Lung (tissue), 17 donors: ENCODE measurements at places on chromosomes 16 and 17. TPM values are rescaled to one million over a fixed set of nuclear protein-coding genes. Genes with fewer than 3 reads are reported as not detected.

PRAC1 gene
- total RNA-seq, result not detected

- no peak for DNase-seq
Observed at GRCh38 chr17:27567563-27567859, 63.5 kb upstream of the LGALS9 start.

- no peak for DNase-seq
Observed at GRCh38 chr16:64364016-64364415, 757.8 kb downstream of the CDH11 start.

PFAS gene
- total RNA-seq, result 20.1 TPM

SHISA6 gene
- total RNA-seq, result 0.12 TPM

DNA sequence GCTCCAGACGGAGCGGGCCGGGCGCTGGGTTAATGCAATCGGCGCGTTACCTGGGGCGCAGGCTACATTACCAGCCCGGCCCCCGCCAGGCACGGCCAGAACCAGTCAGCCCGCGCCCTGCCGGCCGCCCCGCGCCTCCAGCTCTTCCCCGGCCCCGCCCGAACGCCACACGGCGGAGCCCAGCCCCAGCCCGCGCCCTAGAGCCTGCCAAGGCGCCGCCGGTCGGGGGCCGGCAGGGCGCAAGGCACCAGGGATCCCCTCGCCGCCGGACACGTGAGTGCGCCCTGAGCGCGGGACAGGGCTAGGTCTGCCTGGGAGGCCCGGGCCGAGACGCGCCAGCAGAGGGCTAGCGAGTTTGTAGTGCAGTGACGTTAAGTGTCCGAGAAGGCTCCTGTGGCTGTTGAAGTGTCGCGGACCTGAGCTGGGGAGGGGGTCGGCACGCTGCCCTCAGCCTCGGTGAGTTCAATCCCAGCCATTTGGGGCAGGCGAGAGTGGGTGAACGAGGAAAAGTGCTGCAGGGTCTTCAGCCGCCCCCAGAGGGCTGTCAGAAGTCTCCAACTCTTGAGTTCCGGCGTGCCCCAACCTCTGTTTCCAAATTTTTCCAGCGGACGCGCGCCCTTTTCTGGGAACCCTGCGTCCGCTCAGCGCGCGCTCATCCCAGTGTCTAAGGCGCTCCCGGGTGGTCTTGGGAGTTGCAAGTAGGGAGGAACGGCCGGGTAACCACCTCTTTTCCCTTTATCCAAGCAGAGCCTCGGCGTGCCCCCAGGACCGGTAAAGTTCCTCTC is at the start of gene SLC6A2:
Gene SLC6A2 (plus strand): TSS at position 92 of the 785 bp plus-strand sequence. CDS start 707 bp downstream, outside the sequence.
- peak; percentile 30 for DNase-seq

DRC3 gene
- 19.7 TPM for total RNA-seq

GRCh38 chr16:83215406-83216001 is 588.7 kb downstream of the CDH13 start:
- DNase-seq, result peak; percentile 6

GRCh38 chr17:40499551-40500189 is 1.8 kb downstream of the TNS4 start:
- DNase-seq, result peak; percentile 68

DNA sequence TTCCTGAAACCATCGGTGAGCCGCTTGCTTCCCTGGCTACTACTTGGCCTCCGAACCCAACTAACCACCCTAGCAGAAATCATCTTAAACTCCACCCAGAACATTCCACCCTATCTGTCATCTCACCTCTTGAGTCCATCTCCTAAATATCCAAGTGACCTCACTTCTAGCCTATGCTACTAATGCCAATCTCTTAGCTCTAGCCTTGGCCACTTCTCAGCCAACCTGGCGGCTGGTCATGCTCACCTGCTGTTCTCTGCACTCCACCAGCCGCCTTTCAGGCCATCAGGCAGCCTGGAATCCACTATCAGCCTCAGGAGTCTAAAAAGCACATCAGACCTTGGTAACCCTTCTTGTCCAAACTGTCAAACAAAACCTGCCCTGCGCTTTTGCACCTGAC is 11.9 kb upstream of the CYTH1 start:
- DNase-seq, result no peak

GRCh38 chr17:82685291-82685690 is 13.2 kb downstream of the RAB40B start:
- DNase-seq, result no peak

GRCh38 chr16:53599548-53599947 is 96.5 kb upstream of the AKTIP start:
- no peak for DNase-seq

GRB2 gene
- total RNA-seq, result 77.1 TPM

DNA sequence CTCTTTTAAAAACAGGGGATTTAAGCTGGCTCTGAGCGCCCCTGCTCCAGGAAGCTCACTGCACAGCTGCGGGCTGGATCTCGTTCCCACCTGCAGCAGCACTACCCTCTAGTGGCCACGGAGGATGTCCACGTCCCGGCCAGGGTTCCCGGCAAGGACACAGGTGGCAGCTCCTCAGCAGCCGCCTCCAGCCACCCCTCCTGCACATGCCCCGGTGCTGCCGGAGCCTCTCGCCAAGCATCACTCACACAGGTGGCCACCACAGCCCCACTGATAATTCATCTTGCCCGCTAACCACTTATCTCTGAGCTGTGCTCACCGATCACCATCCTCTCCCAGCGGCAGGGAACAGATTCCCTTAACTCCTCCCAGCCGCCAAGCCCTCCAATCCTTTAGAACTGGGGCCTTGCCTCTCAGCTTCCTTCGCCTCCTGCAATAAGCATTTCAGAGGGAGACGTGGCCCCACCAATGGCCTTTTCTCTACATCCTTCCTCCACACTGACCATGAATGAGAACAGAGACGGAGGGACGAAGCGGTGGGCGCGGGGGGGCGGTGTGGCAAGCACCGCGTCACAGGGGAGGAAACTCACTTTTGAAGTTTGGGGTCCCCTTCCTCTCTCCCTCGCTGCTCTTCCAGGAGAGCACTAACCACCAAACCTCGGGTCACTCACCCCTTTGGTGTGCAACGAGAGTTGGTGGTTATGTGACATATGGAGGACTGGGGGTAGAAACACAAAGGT is 222.1 kb downstream of the RBFOX3 start:
- DNase-seq, result peak; percentile 36

DNA sequence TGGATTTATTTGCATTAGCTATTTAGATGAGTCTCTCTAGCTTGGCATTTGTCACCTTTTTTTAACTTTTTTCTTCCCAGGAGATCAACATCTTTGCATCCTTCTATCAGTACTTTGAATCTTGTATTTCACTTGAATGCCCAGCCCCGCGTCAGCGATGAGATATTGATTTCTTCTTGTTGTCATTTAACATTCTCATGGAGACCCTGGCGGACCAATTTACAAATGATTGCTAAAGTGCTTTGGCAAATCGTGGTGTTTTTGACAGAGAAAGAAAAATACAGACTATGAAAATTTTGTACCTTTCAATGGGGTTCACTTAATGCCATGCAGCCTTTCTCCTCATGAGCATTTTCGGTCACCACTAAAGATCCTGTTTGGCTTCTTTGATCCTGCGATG is 269.7 kb downstream of the ABCC12 start:
- DNase-seq, result no peak

GRCh38 chr17:45888392-45888791 is 6.0 kb upstream of the MAPT start:
- no peak for DNase-seq

GRCh38 chr17:13833921-13834320 is 232.2 kb upstream of the HS3ST3A1 start:
- no peak for DNase-seq

GRCh38 chr17:16301963-16302855 is 51.1 kb downstream of the CENPV start:
- peak; percentile 96 for DNase-seq

DNA sequence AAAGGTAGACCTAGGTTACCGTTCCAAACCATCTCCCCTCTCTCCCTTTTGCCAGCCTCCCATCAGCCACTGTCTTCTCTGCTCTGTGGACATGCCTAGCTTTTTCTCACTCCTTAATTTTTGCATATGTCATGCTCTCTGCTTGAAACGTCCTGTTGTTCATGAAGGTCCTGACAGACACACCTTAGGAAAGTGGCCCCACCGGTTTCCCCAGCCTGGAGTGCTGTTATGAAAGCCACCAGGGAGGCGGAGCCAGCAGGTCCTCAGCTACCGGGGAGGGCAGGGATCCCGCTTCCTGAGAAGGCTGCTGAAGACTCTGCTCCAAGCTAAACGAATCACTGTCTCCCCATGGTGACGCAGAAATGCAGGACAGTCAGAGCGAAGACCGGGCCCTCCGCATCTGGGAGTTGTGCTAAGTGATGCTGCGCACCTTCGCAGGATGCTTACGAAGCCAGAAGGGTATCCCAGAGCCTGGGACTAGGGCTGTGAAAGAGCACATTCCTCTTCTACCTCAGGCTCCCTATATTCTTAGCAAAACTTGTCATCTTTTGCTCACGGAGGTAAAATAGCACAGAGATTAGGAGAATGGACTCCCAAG is 2.3 kb upstream of the SLC16A11 start:
- DNase-seq, result peak; percentile 76

DNA sequence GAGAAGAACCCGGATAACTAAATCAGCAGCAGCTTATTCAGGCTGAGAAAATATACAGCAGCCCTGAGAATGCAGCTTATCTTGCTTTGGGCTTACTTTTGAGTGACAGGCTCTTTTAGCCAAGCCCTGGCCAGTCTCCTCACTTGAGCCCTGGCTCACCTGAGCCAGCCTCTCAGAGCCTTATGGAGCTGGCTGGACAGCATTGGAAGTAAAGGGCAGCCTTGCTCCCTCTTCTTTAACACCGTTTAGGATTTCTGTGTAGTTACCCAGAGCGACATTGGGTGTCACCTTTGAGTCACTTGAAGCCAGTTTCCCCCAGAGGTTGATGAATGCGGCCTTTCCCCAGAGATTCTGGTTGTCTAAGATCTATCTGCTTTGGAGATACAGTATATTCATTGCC is 7.7 kb upstream of the NPIPB2 start:
- peak; percentile 61 for DNase-seq

GRCh38 chr17:7296189-7296861 is 1.9 kb upstream of the YBX2 start:
- DNase-seq, result peak; percentile 83

GRCh38 chr17:74780443-74781238 is 4.5 kb upstream of the NAT9 start:
- DNase-seq, result no peak

C17orf78 gene
- not detected for total RNA-seq

ITGB3 gene
- total RNA-seq, result 9.6 TPM

- no peak for DNase-seq
Observed at GRCh38 chr17:29449865-29450671, 59.9 kb downstream of the TAOK1 start.

GRCh38 chr16:71373073-71373472 is 14.6 kb downstream of the CALB2 start:
- DNase-seq, result no peak

GRCh38 chr17:59870482-59870881 is 22.3 kb downstream of the TUBD1 start:
- no peak for DNase-seq

DNA sequence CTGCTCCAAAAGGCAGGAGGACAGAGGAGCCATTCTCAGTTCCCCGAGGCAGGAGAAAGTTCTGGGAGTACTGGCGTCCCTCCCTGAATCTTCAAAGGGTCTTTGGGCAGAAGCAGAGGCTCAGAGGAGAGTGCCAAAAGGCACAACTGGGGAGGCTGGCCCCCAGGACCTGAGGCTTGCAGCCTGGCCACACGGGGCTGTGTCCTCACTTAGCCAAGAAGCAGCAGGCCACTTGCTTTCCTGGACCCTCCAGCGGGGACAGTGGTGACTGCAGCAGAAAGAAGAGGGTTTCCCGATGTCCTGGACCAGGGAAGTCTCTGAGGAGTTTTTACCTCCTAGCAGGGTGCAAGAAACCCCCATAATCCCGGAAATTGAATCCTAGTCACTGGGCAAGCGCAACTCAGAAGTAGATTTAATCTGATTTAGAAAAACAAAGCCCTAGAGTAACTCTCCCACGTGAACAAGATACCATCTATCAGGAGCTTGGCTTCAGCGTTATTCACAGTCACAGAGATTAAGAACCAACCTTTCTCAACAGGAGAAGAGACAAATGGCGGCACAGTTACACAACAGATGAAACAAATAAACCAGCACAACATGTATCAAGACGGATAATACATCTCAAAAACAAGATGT is 25.5 kb upstream of the BCO1 start:
- no peak for DNase-seq

DNA sequence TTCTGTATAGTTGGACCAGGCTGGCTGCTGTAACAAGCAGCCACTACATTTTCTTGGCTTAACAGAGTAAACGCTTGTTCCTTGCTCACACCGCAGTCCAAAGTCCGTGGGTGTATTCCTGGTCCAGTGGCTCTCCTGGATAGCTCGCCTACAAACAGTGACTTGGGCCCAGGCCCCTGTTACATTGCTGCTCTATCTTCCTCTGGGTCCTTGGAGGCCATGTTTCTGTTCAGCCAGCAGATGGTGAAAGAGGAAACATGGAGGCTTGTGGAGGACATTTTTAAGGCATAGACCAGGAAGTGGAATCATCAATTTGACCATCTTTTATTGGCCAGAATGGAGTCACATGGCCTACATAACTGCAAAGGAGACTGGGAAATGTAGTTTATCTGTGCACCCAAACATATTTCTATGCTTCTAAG is 55.1 kb downstream of the ATP2C2 start:
- no peak for DNase-seq

TMIGD1 gene
- not detected for total RNA-seq

GRCh38 chr17:34614698-34615097 is 35.3 kb downstream of the TMEM132E start:
- no peak for DNase-seq

GNG13 gene
- not detected for total RNA-seq

DNA sequence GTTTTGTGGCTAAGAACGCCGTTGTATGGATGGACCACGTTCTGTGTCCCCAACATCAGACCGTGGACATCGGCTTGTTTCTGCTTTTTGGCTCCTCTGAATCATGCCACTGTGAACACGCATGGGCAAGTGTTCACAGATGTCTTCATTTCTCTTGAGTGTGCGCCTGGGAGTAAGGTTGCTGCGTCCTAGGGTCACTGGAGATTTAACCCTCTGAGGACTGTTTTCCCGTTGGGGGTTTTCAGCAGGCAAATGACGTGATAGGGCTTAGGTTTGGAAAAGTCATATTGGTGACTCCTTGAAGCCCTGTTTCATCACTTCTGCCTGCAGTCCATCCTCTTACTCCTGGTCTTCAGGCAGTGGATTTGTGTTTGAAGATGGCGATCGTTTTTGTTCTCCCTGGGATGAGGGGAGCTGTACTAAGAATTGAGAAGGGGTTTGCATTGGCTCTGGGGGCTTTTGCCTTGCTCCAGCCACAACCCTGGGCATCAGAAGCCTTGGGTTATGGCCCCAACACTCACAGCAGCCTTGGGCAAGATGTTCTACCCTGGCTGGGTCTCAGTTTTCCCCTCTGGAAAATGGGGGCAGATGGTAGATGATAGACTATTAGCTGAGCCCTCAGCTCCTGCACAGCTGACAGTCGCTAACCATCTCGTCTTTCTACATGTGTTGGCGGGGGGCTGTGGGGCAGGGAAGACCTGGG is 67.2 kb upstream of the CIBAR2 start:
- no peak for DNase-seq

CHD9NB gene
- 33.0 TPM for total RNA-seq

PERCC1 gene
- 0.57 TPM for total RNA-seq
